ENCODE measurements at places on chromosomes 11 and 22. TPM values are rescaled to one million over a fixed set of nuclear protein-coding genes. Genes with fewer than 3 reads are reported as not detected.
A peak's percentile ranks its signal among the peaks of the same experiment; 100 is the strongest.

DNA sequence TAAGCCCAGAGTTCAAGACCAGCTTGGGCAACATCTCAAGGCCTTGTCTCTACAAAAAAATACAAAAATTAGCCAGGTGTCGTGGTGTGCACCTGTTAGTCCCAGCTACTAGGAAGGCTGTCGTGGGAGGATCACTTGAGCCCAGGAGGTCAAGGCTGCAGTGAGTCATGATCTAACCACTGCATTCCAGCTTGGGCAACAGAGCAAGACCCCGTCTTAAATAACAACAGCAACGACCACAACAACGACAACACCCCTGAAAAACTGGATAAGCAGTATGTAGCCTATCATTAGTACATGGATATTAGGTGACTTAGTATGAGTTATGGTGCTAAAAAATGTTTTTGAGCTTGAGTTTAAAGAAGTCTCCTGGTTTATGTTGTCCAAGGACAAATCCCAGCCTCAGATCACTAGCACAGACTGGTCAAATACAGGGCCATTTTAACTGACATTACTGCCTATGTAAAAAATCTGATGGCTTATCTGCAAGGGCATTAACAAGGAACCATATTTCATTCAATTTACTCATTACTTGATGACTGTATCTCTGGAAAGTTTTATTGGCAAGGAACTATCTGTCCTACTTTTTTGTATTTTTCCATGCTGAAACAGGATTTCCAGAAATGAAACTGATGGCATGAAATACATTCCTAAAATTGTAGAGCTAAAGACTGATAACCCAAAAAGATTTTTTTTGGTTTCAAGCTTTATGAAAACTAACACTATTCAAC lies 23.4 kb downstream of the C2CD3 start:
- no peak for DNase-seq

- DNase-seq, result no peak
Observed at GRCh38 chr22:19352217-19352616, 60.7 kb upstream of the CLTCL1 start.

DNA sequence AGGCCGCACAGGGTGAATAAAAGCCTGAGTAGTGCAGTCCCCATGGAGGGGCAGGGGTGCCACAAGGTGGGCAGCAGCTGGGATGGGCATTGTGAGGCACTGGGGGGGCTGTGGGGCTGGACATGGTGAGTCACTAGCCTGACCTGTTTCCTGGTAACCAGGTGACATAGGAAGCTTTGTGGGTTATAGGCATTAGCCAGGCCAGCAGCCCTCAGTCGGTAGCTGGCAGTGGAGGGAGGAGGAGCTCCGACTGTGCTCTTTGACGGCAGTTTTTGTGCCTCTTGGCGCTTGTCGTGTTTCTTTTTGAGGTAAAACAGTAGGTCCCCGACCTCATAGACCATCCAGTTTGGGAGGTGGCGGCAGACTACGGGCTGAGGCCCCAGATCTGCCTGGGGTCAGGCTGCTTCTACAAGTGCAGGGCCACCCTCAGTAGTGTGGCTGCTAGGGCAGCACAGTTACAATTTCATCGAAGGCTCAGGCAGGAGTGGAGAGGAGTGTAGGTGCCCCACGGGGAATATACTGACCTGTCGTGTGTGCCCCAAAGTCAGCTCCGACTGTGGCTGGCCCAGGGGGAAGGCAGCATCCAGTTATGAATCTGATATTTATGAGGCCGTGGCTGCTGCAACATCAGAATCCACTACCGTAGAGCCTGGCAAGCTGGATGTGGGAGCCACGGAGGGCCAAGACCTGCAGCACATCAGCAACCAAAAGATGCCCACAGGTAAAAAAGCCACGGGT lies 107.7 kb downstream of the CRYBB2 start:
- no peak for DNase-seq

- peak; percentile 79 for DNase-seq
Observed at GRCh38 chr11:130622141-130622542, 173.7 kb downstream of the ADAMTS15 start.

- no peak for DNase-seq
Observed at GRCh38 chr11:130489716-130490115, 41.3 kb downstream of the ADAMTS15 start.

Gene KLHL35
- 1.1 TPM for polyA plus RNA-seq

DNA sequence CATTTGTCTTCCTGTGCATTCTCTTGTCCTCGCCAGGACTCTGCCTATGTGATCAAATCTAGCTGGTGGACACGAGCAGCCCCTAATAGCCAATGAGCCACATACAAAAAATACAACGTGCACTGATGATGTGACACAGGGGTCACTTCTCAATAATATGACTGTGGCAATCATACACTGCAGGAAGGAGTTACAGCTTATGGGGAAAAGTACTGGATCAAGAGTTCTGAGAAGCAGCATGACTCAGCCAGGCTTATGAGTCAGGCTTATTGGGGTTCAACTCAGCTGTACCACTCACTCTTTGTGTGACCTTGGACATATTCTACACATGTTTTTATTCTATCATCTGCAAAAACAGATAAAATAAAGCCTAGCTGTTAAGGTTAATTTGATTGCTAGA lies 889.4 kb upstream of the TENM4 start:
- DNase-seq, result no peak

DNA sequence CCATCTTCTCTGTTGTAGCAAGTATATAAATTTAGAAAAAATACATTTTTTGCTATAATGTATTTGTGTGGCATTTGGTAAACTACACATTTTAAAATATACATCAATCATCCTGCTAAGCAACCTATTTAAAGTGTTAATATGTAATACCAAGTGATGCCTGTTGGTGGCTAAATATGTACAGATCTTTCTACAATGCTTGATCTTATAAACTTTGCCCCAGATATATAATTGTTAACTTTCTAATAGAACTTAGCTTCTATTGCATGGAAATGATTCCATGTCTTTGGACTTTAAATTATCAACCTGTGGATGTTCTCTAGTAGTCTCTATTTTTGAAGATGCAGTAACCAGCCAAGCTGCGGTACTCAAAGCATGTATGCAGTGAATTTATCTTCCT lies 1260.4 kb upstream of the RAG2 start:
- DNase-seq, result no peak

DNA sequence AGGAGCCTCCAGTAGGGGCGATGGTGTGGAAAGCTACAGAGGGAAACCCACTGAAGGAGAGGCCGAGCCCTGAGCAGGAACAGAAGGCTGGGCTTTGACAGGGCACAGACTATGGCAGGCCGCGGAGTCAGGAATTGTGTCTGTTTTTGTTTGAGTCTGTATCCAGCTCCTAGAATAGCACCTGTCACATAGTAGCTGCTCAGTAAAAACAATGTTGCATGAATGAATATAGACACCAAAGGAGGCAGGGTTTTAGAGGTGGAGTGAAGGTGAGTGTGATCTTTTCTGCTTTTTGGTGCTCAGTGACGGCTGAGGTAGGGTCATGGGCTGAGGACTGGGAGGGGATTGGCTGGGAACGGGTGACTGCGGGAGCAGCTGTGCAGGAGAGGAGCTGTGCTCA lies 18.5 kb upstream of the APOBEC3A start:
- no peak for DNase-seq

Gene TMPRSS13
- polyA plus RNA-seq, result 0.71 TPM

Gene ARL2
- 62.8 TPM for polyA plus RNA-seq

DNA sequence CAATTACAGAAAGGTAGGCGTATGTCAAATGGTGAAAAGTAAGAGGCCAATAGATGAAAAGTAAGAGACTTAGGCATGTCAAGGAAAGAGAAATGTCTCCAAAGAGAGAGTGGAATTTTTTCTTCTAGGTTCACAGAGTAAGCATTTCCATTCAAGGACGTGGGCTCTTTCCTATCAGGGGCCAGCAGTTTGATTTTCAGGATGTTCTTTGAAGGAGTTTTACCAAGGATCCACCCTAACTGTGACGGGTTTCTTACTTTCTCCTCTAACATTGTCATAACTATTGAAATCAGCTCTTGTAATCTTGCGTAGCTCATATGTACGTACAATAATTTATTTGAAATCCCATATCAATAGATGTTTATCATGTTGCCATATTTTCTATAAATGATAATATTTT lies 2112.2 kb upstream of the RAG2 start:
- no peak for DNase-seq

DNA sequence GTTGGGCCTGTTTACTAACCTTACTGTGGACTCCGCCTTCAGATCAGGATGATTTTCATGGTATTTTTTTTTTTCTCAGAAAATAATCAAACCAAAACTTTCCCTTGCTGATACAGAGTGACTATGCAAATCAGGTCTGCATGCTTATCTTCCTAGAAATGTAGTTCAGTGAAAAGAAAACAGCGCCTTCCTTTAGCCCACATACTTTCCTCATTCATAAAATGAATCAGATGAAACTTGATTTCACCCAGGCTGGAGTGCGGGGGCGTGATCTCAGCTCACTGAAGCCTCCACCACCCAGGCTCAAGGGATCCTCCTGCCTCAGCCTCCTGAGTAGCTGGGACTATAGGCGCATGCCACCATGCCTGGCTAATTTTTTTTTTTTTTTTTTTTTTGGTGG lies 26.0 kb downstream of the ZNRF3 start:
- no peak for DNase-seq

Gene SAA2
- not detected for polyA plus RNA-seq

- DNase-seq, result no peak
Observed at GRCh38 chr11:10050561-10050960, 243.5 kb downstream of the SBF2 start.

DNA sequence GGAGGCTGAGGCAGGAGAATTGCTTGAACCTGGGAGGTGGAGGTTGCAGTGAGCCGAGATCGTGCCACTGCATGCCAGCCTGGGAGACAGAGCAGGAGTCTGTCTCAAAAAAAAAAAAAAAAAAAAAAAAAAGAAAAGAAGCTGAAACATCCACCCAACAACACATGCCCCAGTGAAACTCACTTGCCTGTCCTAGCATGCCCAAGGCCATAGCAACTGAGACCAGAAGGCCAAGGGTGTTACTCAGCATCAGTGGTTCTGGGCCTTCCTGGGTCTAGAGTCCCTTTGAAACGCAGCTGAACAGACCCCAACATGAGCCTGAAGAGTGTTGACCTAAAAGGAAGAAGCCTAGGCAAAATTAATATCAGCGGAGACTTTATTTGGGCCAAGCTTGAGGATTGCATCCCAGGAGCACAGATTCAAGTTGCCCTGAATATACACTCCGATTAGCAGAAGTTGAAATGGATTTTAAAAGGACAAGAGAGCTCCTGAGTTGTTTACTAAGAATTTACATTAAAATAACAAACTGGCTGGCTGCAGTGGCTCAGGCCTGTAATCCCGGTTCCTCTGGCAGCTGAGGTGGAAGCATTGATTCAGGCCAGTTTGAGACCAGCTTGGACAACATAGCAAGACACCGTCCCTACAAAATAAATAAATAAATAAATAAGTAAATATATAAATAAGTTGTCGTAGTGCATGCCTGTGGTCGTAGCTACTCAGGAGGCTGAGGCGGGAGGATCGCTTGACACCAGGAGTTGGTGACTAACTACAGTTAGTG lies 7.0 kb downstream of the PRDX5 start:
- no peak for DNase-seq

- no peak for DNase-seq
Observed at GRCh38 chr11:117217141-117218084, 14.5 kb downstream of the PCSK7 start.

GRCh38 chr11:86977441-86978050 lies 22.4 kb upstream of the FZD4 start:
- no peak for DNase-seq

GRCh38 chr11:34155057-34155756 lies 49.8 kb downstream of the NAT10 start:
- DNase-seq, result no peak

Gene RIMBP3B
- not detected for polyA plus RNA-seq

DNA sequence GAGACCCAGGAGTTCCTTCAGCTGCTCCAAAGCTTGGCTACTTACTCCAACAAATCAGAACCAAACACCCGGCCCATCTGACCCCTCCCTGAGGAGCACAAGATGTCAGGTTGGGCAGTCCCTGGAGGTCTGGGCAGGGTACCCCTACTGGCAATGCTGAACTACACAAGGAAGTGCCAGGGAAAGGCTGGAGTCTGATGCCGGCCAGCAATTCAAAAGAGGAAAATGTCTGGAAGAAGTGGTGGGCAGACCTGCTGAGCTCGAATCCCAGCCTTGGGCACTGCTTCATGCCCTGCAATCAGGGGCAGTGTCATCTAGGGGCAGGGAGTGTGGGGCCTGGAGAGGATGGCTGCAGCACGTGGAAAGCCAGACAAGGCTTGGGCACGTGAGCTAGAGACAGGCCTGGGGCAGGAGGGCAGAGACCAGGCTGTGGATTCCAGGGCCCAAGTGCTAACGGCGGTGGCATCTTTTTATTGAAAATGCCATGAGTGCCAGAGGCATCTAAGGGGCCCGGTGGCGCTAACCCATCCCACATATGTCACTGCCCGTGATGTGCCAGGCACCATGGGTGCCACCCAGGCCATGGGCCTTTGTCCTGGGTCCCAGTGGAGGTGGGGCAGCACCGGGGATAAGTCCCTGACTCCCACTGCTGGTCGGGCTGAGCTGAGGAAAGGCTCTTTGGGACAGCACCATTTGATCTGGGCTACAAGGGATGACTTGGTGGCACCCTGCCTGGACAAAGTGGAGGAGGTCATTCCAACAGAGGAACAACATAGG lies 97.9 kb upstream of the PITPNB start:
- no peak for DNase-seq

Gene MS4A8
- 0.06 TPM for polyA plus RNA-seq

- no peak for DNase-seq
Observed at GRCh38 chr11:65121447-65121864, 478 bp downstream of the FAU start.

DNA sequence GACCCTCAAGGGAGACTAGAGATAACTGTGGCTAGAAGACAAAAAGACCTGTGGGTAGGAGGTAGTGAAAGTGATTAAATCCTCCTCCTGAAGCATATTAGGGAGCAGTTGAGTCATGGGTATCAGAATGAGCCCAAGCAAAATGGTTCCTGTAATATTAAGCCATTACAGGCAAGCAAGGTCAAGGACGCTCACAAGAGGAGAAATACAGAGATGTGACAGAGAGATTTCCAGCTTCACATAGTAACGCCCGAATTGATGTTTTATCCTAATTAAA lies 77.7 kb downstream of the FAM76B start:
- no peak for DNase-seq

Gene SOX6
- 20.4 TPM for polyA plus RNA-seq

Gene SHANK2
- 42.9 TPM for polyA plus RNA-seq

Gene PRR5L
- polyA plus RNA-seq, result 22.2 TPM

DNA sequence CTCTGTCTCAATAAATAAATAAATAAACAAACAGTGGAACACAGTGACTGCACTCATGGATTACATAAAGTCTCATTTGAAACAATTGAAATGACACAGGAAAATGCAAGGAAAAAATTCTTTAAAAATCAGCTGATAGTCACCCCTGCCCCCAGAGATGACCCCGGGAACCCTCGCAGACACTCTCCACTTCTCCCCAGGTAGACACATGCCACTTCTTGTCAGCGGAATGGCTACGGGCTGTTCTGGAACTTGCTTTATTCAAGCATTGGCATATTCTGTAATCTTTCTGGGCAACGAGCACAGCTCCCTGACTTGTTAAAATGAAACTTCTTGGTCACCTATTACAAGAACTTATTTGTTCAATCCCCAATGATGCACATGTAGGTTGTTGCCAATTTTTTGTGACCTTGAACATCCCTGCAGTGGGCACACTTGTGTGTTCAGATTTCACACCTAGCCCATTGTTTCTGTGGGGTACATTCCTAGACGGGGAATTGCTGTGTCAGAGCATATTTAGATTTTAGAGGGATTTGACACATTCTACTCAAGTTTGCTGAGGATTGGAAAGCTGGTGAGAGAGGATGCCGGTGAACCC lies 32.8 kb downstream of the MYEOV start:
- DNase-seq, result no peak

Gene RAG2
- polyA plus RNA-seq, result 0.53 TPM

Gene OR4D5
- polyA plus RNA-seq, result not detected

- no peak for DNase-seq
Observed at GRCh38 chr22:36136988-36137387, 23.6 kb downstream of the APOL3 start.
